ENCODE measurements at places on chromosomes 6 and 20.

- peak; percentile 58 for DNase-seq
Observed at GRCh38 chr6:83884523-83884922, 25.0 kb downstream of the CYB5R4 start.

- DNase-seq, result no peak
Observed at GRCh38 chr6:53148684-53149083, at the start of gene GCM1. Gene GCM1, minus strand, starts transcription at chr6:53148841. Its CDS starts 3,209 bp downstream, at chr6:53145632.

- no peak for DNase-seq
Observed at GRCh38 chr6:148693882-148694484, 52.8 kb upstream of the UST start.

DNA sequence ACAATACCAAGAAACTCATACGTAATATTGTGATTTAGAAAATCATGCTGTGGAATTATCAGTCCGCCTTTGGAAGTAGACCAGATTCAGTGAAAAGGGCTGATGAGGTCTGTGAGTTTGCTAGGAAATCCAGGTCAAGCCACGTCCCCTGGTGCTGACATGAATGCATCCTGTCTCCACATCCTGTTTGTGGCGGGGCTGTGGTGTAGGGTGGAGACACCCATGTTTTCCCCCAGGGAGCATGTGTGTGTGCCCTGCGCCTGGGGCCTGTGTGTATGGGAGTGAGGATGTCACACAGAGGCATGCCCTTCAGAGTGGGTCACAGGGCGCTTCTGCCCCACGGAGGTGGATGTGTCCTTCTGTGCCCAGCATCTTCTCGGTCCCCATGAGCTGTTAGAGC is 109.1 kb downstream of the SASH1 start:
- DNase-seq, result peak; percentile 3

DNA sequence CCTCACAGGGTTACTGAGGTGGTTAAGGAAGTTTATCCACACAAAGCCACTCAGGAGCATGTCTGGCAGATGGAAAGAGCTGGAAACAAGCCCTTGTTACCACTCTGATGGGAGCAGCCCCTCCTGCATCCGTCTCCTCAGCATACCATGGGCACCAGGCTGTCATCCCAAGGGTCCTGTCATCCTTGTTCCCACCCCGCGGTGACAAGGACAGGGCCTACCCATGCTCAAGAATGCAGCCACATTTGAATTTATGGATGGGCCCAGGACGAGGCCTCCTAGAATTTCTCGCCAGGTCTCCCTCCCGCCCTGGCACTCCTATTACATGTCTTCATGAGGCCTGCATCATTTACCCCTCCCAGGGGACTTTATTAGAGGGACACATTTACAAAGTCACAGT is 60.0 kb downstream of the NPEPL1 start:
- no peak for DNase-seq

DNA sequence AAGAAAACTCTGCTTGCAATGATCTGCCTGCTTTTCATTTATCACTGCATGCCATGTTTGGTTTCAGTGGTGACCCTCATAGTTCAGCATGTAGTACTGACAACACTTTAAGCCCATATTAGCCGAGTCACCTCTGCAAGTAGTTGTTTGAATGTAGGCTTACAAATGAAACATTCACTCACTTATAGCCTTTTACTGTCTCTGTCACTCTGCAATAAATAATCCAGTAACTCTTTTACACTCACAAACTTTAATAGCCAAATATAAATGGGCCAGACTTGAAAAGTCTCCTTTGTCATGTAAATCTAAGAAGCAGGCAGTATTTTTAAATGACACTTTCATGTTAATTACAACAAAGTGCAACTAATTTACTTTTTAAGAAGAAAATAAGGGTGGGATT is 1460.0 kb upstream of the ADGRB3 start:
- no peak for DNase-seq

- no peak for DNase-seq
Observed at GRCh38 chr6:10409731-10410206, 5.1 kb downstream of the TFAP2A start.
